ENCODE measurements at places on chromosomes 3 and 15.

DNA sequence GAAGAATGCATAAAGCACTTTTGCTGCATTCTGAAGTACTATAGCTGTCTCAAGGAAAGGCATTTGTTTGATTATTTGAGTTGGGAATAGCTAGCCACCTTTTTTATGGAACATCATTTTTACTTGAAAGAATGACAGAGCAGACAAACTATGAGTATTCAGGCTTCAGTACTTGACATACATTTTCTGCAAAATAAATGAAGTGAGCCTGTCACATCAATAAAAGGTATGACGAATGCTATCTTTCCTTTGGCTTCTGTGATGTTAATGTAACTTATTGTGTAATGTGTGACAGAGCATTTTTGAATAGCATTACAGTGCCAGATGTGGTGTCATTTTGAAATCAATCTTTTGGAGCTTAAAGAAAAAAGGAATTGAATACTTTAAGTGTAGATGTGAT, 440.3 kb upstream of the ONECUT1 start:
- H3K4me3 ChIP-seq: no peak overlapping the region
- no peak for DNase-seq
- H3K27ac ChIP-seq: no peak overlapping the region
- H3K27me3 ChIP-seq: no peaks in the 10 kb centered on the region
- H3K4me1 ChIP-seq: no peaks in the 10 kb centered on the region

- H3K4me3 ChIP-seq: no peak overlapping the region
- H3K36me3 ChIP-seq: no peaks in the 10 kb centered on the region
- H3K27ac ChIP-seq: peak overlapping the region; percentile 42
- H3K27me3 ChIP-seq: no peaks in the 10 kb centered on the region
- peak; percentile 72 for DNase-seq
Observed at GRCh38 chr3:126849768-126850167, 133.1 kb upstream of the PLXNA1 start.

GRCh38 chr3:78497767-78498166, 1270.0 kb downstream of the ROBO1 start:
- no peak overlapping the region for H3K27ac ChIP-seq
- no peaks in the 10 kb centered on the region for H3K27me3 ChIP-seq
- H3K36me3 ChIP-seq: no peaks in the 10 kb centered on the region
- no peak for DNase-seq
- no peaks in the 10 kb centered on the region for H3K4me1 ChIP-seq
- H3K4me3 ChIP-seq: no peak overlapping the region

DNA sequence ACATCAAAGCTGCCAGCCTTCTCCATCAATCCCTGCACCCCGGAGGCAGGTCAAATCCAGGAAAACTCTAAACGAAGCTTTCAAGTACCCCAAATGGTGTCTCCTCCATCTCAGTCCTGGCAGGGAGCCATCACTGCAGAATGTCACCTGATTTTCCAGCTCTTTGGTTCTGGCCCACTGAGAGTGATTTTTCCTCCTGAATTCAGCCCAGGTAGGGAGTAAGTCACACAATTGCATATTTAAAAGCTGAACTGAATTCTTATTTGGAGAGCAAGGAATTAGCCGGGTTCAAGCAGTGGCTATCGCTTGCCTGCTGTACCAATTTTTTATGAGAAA, 5.3 kb downstream of the RFTN1 start:
- H3K36me3 ChIP-seq: no peaks in the 10 kb centered on the region
- no peak overlapping the region for H3K4me3 ChIP-seq
- H3K27me3 ChIP-seq: peaks cover 6% of the 10 kb centered on the region
- no peak overlapping the region for H3K27ac ChIP-seq
- H3K4me1 ChIP-seq: no peaks in the 10 kb centered on the region

DNA sequence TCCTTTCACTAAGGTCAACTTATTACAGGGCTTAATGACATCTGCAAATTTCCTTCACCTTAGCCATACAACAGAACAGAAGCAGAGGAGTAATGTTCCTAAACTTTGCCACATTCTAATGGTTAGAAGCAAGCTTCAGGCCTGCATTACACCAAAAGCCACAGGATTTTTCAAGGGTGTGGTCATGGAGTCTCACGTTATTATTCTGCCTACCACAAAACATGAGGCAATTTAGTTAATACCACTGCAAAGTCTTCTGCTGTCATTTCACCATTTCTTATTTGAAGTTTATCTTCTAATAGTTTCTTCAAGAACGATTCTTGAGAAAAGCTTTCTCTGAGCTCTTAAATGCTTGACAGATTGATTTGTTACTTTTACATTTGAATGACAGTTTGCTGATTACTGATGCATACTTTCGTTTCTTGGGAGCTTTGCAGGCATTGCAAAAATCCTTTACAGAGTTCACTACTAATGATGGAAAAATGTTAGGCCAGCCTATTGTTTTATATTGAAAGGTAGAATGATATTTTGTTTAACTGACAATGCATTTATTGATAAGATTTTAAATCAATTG, 1257.1 kb downstream of the NSUN3 start:
- H3K4me3 ChIP-seq: no peak overlapping the region
- peak; percentile 10 for DNase-seq
- no peaks in the 10 kb centered on the region for H3K27me3 ChIP-seq
- H3K36me3 ChIP-seq: no peaks in the 10 kb centered on the region
- no peaks in the 10 kb centered on the region for H3K4me1 ChIP-seq

GRCh38 chr3:63538919-63539318, 113.6 kb upstream of the SNTN start:
- H3K4me1 ChIP-seq: no peaks in the 10 kb centered on the region
- H3K27me3 ChIP-seq: no peaks in the 10 kb centered on the region
- H3K36me3 ChIP-seq: no peaks in the 10 kb centered on the region
- no peak overlapping the region for H3K27ac ChIP-seq

- no peaks in the 10 kb centered on the region for H3K27me3 ChIP-seq
- no peak overlapping the region for H3K4me3 ChIP-seq
- no peaks in the 10 kb centered on the region for H3K4me1 ChIP-seq
- no peaks in the 10 kb centered on the region for H3K36me3 ChIP-seq
- H3K27ac ChIP-seq: no peak overlapping the region
- no peak for DNase-seq
Observed at GRCh38 chr3:154139996-154140436, 18.8 kb downstream of the ARHGEF26 start.

DNA sequence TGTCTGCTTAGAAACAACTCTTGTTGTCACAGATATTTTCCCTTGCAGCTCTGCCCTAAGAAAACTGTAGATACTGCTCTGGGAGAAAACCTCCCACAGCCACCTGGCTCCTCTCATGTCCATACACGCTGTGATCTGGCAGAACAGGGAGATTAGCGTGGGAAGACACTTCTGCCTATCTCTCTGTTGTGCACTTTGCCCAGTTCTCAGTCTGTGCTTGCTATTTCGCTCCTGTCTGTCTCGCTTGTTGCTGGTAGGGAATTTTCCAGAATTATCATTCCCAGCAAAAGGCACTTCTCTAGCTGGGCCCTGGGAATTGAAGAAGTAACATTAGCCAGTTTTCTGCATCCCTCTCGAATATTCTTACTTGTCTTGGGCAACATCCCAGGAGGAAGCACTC, 8.1 kb upstream of the GATM start:
- H3K36me3 ChIP-seq: no peaks in the 10 kb centered on the region
- no peaks in the 10 kb centered on the region for H3K4me1 ChIP-seq
- DNase-seq: no peak
- H3K27ac ChIP-seq: no peak overlapping the region

GRCh38 chr3:37456270-37456708, 281.9 kb upstream of the LRRFIP2 start:
- H3K4me1 ChIP-seq: peaks cover 23% of the 10 kb centered on the region
- no peak overlapping the region for H3K4me3 ChIP-seq
- DNase-seq: peak; percentile 34

DNA sequence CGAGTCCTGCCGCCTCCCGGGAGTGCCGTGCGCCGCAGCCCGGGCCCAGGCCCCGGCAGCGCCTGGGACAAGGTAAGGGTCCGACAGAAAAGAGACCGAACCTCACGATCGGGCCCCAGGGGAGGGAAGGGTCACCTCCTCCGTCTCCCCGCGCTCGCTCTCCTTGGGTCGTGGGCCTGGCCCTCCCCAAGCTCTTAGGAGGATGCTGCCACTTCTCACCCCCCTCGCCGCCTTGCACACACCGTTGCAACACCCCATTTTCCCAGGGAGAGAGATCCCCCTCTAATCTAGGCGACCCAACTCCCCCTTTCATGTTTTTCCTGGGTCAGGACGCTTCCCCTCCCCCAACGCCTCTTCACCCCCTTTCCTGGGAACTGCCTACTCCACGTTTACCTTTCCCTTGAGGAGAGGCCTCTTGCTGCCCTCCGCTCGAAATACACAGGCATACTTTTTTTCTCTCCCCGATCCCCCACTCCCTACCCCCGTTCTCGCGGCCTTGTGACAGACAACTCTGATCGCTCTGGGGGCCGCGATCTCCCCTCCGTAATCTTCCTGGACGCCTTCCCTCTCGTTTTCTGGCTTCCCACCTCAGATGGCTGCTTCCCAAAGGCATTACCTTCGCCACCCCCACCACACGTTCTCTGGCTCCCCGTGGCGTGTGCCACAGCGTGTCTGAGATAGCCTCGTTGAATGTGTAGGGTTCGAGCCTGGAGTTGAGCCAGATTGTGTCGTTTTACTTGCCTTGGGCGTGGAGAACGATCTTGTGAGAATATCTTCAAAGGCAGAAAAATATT, 688 bp downstream of the SETD5 start:
- peak overlapping the region; percentile 99 for H3K27ac ChIP-seq
- peaks cover 7% of the 10 kb centered on the region for H3K4me1 ChIP-seq
- no peaks in the 10 kb centered on the region for H3K27me3 ChIP-seq
- no peaks in the 10 kb centered on the region for H3K36me3 ChIP-seq
- peak overlapping the region; percentile 95 for H3K4me3 ChIP-seq
- peak; percentile 82 for DNase-seq

GRCh38 chr15:33068007-33068481, 126.5 kb downstream of the FMN1 start:
- H3K4me1 ChIP-seq: peaks cover 12% of the 10 kb centered on the region
- H3K27me3 ChIP-seq: no peaks in the 10 kb centered on the region
- H3K4me3 ChIP-seq: no peak overlapping the region
- DNase-seq: peak; percentile 79
- peak overlapping the region; percentile 63 for H3K27ac ChIP-seq
- H3K36me3 ChIP-seq: no peaks in the 10 kb centered on the region

DNA sequence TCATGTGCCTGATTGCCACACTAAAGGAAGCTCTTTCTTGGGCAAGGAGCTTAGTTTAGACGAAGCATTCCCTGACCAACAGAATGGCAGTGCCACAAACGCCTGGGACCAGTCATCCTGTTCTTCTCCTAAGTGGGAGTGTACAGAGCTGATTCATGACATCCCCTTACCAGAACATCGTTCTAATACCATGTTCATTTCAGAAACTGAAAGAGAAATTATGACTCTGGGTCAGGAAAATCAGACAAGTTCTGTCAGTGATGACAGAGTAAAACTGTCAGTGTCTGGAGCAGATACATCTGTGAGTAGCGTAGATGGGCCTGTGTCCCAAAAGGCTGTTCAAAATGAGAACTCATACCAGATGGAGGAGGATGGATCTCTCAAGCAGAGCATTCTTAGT, 18.4 kb downstream of the SENP5 start:
- no peak for DNase-seq
- H3K4me1 ChIP-seq: no peaks in the 10 kb centered on the region
- no peak overlapping the region for H3K4me3 ChIP-seq
- H3K27me3 ChIP-seq: no peaks in the 10 kb centered on the region
- H3K36me3 ChIP-seq: no peaks in the 10 kb centered on the region

- no peaks in the 10 kb centered on the region for H3K27me3 ChIP-seq
- H3K27ac ChIP-seq: no peak overlapping the region
- peaks cover 9% of the 10 kb centered on the region for H3K4me1 ChIP-seq
- H3K36me3 ChIP-seq: no peaks in the 10 kb centered on the region
- no peak overlapping the region for H3K4me3 ChIP-seq
Observed at GRCh38 chr3:192215-192929, 4.2 kb upstream of the CHL1 start.

- no peak overlapping the region for H3K4me3 ChIP-seq
- H3K27me3 ChIP-seq: no peaks in the 10 kb centered on the region
- no peak for DNase-seq
- no peak overlapping the region for H3K27ac ChIP-seq
- H3K4me1 ChIP-seq: no peaks in the 10 kb centered on the region
Observed at GRCh38 chr3:140980663-140981062, 39.0 kb downstream of the SLC25A36 start.

GRCh38 chr15:37764733-37765191, 169.7 kb upstream of the TMCO5A start:
- peak; percentile 69 for DNase-seq
- H3K4me1 ChIP-seq: no peaks in the 10 kb centered on the region
- H3K36me3 ChIP-seq: no peaks in the 10 kb centered on the region
- H3K27me3 ChIP-seq: no peaks in the 10 kb centered on the region

GRCh38 chr3:60912142-60912541, 339.1 kb downstream of the FHIT start:
- DNase-seq: no peak
- H3K27me3 ChIP-seq: no peaks in the 10 kb centered on the region
- no peak overlapping the region for H3K4me3 ChIP-seq
- H3K36me3 ChIP-seq: no peaks in the 10 kb centered on the region

- DNase-seq: no peak
- H3K27ac ChIP-seq: no peak overlapping the region
- no peaks in the 10 kb centered on the region for H3K27me3 ChIP-seq
- H3K4me3 ChIP-seq: no peak overlapping the region
Observed at GRCh38 chr15:64515196-64515595, 54.8 kb downstream of the ZNF609 start.

DNA sequence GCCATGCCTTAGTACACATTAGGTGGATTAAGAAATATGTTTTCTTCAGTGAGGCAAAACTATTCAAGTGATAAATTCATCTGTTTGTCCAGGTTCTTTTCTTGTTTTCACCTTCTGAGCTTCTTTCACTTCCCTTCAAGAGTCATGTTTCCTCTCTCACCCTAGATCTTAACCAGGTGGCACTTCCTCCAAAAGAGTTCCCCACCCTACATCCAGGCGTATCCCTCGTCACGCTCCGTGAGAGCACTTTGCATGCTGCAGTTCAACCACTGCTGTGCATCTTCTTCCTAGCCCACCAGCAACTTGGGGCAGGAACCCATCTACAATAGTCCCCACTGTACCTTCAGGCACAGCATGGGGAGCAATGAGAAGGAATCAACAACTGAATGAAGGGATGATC, 28.9 kb downstream of the OSBPL10 start:
- no peaks in the 10 kb centered on the region for H3K27me3 ChIP-seq
- H3K27ac ChIP-seq: no peak overlapping the region
- H3K4me3 ChIP-seq: no peak overlapping the region

DNA sequence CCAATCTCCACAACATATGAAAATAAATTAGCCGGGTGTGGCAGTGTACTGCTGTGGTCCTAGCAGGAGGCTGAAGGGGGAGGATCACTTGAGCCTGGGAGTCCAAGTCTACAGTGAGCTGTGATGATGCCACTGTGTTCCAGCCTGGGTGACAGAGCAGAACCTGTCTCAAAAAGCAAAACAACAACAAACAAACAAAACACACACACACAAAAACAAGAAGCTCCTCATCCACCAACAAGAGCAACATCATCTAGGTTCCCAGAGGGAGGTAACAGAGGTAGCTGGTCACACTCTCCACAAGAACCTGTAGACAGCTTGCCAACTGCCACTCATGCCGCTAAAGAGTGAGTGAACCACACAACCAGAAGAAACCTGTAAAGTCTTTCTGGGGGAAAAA, 34.8 kb downstream of the PTPN9 start:
- no peak overlapping the region for H3K4me3 ChIP-seq
- H3K4me1 ChIP-seq: no peaks in the 10 kb centered on the region
- no peaks in the 10 kb centered on the region for H3K36me3 ChIP-seq
- H3K27ac ChIP-seq: no peak overlapping the region
- no peak for DNase-seq

GRCh38 chr3:109887293-109887692, 549.9 kb upstream of the DPPA4 start:
- no peaks in the 10 kb centered on the region for H3K4me1 ChIP-seq
- H3K27ac ChIP-seq: no peak overlapping the region
- no peaks in the 10 kb centered on the region for H3K36me3 ChIP-seq
- no peak overlapping the region for H3K4me3 ChIP-seq
- H3K27me3 ChIP-seq: no peaks in the 10 kb centered on the region

All from mesendoderm (in vitro differentiated cells).